ENCODE measurements at places on chromosomes 5 and 9.

- no peak for DNase-seq
Measured at GRCh38 chr5:160548949-160549645, 127.4 kb downstream of the PTTG1 start.

DNA sequence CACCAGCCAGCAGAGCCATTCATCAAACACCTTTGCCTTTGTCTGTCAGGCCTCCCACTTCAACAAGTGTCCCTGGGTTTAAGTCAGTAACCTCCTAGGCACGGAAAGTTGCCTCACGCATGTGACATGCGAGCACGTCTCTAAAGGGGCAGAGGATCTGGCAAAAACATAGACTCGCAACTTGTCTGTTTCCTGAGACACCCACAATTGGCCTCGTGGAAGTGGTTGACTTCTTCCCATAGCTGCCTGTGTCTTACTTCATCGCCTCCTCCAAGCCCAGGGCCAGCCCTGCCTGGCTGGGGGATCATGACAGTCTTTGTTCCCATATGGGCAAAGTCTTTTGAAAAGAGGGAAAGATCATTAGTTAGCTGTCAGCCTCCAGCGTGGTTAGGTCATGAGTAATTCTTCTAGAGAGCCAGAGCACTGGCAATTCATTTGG is 35.5 kb upstream of the GLRX start:
- DNase-seq, result no peak

DNA sequence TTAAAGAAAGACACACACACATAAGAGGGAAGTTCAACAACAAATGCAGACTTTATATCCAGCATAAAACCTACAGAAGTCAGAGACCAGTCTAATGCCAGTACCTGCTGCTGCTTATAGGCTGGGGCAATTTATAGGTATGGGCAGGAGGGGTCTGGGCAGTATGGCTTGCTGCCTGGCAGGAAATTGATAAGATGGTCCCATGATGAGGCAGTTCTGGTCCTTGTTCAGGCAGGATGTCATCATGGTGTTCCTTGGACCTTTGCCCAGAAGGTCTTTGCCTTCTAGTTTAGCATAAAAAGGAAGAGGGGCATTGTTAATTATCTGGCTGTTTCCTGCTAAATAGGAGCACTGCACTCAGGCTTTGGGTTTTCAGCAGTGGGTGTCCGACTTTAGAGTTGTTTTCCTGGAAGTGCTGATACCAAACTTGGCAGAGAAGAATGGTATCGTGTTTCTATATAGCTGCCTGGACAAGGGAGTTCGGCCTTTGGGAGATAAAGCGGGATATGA is 10.4 kb upstream of the PDCD1LG2 start:
- DNase-seq, result no peak

GRCh38 chr9:73200694-73201452 is 49.2 kb downstream of the ANXA1 start:
- no peak for DNase-seq

DNA sequence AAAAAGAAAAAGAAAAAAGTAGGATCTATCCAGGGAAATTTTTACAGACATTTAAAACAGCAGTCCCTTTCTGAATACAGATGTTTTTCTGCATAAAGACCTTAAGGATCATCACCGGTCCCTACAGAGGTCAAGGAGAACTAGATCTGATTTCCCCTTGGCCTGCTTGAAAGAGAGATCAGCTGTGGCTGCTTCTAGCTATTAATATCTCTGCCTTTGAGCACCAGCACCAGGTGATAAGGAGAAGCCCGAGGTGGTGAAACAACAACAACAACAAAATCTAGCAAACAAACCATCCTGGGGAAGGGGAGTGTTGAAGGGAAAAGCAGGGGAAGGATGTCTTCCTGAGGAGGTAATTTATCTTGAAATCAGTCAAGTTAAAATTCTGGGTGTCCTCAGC is 42.1 kb downstream of the ZNF366 start:
- DNase-seq, result no peak

- DNase-seq, result no peak
Measured at GRCh38 chr5:75460532-75460931, 50.9 kb downstream of the CERT1 start.

DNA sequence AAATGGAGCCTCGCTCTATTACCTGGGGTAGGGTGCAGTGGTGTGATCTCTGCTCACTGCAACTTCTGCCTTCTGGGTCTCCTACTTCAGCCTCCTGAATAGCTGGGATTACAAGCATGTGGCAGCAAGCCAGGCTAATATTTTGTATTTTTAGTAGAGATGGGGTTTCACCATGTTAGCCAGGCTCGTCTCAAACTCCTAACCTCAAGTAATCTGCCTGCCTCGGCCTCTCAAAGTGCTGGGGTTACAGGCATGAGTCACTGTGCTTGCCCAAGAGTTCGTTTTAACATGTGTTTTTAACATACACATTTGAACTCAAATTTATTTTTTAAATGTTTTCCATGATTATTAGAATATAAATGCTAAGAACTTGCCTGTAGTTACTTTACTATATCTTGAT is 34.2 kb downstream of the MARCHF6 start:
- no peak for DNase-seq

All from CD4-positive, alpha-beta T cell treated with Interleukin-1 beta for 1 hour (primary cell).